ENCODE measurements at places on chromosomes 2 and 18. TPM values are rescaled to one million over a fixed set of nuclear protein-coding genes. Genes with fewer than 3 reads are reported as not detected.
A peak's percentile ranks its signal among the peaks of the same experiment; 100 is the strongest.

DNA sequence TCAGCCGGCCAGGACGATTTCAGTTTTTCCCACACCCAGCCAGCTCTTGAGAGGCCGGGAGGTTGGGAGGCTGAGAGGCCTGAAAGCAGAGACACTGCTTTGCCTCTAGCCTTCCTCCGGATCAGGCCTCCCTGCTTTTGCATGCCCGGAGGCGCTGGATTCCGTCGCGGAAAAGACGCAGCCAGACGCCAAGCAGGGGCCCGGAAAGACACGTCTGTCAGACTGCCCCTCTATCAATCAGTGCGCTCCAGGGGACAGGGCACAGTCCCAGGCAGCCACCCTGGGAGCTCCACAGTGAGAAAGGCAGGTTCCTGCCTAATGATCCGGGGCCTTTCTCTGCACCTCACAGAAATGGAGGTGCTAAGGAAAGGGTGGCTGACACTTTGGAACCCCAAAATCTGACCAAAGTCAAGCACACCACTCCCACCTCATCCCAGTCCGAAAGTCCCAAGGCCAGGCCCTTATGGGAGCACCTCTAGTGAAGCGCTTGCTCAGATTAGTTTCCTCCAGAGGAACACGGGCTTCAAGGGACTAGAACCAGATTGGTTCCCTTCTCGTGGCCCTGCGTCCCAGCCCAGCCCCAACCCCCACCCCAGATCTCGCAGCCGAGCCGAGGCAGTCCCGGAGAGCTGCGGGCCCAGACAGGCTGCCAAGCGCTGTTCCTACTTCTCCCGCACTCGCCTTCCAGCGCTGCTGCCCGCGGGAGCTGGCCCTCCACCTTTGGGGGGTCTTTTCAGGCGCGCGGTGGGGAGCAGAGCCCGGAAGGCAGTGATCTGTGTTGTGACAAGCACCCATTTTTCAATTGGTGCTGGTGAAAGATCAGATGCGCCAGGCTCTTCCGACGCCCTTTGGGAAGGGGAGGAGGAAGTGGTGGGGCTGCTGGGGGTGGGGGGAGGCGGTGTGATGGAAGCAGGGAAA, 5.0 kb downstream of the DLX1 start:
- no peak for DNase-seq

DNA sequence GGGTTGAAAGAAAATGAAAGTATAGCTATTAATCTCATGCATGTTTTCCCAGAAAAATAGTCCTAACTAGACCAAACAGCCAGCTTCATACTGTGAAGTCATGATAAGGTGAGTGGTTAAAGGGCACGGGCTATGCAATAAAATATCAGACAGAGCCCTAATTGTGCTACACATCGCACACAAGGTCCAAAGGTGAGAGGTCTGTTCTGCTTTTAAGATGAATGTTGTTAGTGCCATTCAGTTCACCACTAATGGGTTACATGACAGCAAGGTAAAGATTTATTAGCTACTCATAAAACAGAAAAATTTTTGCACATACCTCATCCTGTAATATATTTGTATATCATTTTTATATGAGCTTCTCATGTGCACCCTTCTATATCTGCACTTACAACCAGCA, 105.0 kb upstream of the STK17B start:
- no peak for DNase-seq

The PDE11A gene
- not detected for total RNA-seq

The CHRNA1 gene
- total RNA-seq: not detected

DNA sequence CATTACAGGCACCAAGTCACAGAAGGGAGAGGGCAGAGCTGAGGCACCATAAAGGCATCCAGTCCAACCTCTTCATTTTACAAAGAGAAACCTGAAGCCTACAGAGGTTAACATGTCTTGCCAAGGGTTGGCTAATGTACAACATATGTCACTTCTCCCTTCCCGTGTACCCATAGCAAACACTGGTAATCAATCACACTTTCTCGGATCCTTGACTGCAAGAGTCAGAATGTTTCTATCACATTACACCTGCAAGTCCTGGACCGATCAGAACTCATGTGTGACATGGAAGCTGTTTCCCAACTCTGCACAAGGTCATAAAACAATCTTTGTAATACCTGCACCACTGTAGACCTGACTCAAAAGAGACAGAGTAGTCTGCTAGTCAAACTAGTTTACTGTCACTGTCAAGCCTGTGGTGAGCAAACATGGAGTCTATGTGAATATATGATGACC, 6.0 kb downstream of the ANKRD44 start:
- peak; percentile 51 for DNase-seq

The ZBTB7C gene
- 0.05 TPM for total RNA-seq

DNA sequence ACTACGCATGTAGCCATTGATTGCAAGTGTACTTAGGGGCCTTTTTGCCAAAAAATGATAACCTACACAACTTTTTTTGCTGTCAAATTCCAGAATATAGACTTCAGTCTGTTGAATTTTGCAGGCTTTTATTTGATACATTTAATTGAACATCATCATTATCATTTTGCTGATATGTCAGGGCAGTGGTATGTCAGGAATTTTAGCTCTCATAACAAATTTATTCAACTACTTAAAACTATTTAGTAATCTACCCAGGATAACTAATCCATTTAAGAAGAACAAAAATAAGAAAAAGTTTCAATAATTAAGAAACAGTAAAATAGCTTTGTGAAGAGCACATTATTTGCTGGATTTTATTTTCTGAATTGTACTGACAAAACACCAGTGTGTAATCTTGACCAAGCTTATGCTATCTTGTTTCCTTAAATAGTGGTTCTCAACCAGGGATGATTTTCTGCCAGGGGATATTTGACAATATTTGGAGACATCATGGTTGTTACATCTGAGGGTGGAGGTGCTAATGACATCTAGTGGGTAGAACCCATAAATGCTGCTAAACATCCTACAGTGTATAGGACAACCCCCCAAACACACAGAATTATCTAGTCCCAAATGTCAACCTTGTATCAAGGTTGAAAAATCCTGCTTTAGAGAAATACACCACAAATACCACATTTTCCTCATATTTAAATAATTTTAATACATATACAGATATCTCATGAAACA, 12.1 kb upstream of the TTN start:
- no peak for DNase-seq

- no peak for DNase-seq
These were observed 96.7 kb downstream of the RHOB start for GRCh38 chr2:20543469-20544152.

The CNDP1 gene
- 0.16 TPM for total RNA-seq

The DES gene
- not detected for total RNA-seq

The NFATC1 gene
- total RNA-seq: 70.4 TPM

The MBP gene
- 101 TPM for total RNA-seq

- no peak for DNase-seq
These were observed 93.7 kb upstream of the RBBP8 start for GRCh38 chr18:22839340-22839821.

DNA sequence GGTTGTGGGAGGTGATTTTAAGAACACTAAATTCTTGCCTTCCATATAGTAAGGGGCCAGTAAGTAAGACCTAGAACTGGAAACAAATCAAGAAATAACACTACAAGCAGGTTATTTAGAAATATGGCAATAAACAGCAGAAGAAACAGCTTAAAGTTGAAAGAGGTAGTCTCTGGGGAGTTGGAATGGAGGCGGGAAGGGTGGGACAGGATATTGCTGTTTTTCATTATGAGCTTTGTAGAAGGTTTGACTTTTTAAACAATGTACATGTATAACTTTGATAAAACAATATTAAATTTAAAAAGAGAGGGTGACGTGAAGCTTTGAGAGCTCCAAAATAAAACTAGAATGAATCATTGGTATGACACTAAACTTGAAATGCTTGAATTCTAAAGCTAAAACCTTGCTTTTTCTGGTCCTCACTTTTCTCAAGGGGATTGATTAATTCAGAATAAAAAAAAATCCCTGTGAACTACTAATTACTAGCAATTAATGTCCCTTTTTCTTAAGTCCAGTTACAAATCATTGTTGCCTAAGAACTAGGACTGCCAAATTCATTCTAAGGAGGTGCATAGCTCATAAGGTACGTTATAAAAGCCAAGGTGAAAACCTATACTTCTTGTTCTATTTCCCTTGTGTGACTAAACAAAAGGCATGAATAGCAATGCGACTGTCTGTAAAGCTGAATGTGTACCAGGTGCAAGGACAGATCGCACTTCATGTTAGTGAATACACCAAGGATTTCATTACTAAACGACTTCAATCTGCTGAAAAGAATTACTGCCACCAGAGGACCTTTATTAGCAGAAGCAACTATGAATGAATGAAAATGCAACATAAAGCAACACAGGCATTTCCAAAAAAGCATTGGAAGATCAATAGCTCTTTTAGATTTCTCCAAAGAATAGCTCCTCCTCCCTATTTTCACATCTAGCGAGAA, 177.5 kb downstream of the RBM43 start:
- no peak for DNase-seq

The SLC19A3 gene
- total RNA-seq: not detected

GRCh38 chr2:120561379-120562035, 174.2 kb upstream of the GLI2 start:
- no peak for DNase-seq

DNA sequence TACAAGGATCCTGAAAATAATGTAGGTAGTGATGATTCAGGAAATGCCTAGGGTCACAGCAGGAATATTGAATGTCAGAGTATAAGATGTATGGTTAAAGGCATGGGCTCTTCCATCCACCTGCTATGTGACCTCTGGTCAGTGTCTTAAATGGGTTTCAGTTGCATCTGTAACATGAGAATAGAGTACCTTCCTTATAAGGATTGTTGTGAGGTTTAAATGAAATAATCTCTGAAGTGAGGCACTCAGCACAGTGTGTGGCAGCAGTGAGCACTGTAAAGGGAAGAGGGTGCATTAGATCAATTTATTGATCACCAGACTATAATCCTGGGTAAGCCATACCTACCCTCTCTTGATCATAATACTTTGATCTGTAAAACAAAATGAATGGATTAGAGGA, 319.1 kb downstream of the SLC4A3 start:
- no peak for DNase-seq

- peak; percentile 26 for DNase-seq
These were observed 43.3 kb upstream of the SETBP1 start for GRCh38 chr18:44637210-44638033.

DNA sequence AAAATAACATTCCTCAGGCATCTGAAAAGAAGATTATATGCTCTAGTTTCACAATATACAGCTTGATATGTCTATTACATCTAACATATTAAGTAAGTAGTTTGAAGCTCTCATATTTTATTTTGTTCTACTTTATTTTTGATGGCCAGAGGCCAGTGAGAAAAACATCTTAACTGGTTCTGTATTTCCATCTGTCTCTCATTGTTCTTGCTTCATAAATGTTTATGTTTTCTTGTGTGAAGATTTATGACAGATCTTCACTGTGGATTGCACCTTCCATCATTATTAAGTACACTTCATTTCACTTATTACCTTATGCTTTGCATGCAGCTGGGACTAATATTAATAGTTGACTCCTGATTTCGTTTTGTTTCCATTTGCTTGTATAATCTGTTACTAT, 511.2 kb downstream of the TSN start:
- no peak for DNase-seq

GRCh38 chr2:52269696-52270485, 1238.0 kb upstream of the NRXN1 start:
- no peak for DNase-seq

The WDR35 gene
- 4.7 TPM for total RNA-seq

- no peak for DNase-seq
These were observed 510.3 kb upstream of the LINC00305 start for GRCh38 chr18:64659196-64659595.

The REG3G gene
- total RNA-seq: not detected

The SIX3 gene
- not detected for total RNA-seq

DNA sequence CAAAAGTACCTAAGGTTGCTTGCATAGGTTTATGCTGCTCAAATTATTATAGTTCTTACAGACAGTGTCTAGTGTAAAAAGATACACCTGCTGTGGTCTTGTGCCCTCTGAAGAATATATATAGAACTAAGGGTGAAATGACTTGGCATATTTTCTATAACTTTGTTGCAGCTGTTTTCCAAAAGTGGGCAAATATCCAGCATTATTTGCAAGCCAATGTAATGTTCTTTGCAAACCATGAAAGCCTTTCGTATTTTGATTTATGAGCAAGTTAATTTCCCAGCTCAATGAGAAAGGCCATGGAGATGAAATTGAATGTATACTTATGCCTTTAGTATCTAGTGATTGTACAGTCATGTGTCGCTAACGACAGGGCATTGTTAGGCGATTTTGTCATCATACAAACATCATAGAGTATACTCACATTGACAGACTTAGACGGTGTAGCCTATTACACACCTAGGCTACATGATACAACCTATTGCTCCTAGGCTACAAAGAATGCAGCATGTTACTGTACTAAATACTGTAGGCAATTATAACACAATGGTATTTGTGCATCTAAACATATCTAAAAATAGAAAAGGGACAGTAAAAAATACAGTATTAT, 116.3 kb downstream of the PLCL1 start:
- DNase-seq: no peak

DNA sequence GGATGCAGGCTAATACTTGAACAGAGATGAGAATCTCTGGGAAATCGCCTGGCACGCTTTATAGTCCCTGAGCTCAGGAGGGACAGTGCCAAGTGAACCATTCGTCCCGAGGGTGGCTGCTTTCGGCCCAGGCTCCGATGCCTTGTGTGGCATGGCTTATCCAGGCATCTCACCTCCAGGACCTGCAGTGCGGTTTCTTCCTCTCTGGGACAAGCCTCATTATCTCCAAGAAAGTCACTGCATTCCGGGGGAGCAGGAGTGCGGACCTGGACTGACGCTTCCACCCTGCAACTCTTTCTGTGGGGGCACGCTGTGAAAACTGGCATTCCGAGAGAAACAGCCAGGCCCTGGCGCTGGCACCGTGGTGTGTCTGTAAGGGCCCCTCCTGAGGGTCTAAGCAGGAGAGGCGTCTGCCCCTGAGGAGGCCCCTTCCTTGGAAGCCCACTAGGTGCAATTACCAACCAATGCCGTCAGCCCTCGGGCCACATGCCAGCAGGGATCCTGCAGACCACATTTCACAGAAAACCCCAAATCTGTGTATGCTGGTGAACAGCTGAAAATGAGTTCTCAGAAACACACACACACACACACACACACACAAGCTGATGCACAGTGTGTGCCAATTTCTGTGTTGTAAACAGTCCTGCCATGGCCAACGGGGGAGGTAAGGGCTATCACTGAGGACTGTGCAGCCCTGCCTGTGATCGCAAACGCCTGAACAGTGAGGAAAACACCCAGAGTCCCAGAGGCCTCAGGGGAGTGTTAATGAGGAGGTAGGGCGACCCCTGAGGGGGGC, 351.9 kb upstream of the SALL3 start:
- DNase-seq: no peak

DNA sequence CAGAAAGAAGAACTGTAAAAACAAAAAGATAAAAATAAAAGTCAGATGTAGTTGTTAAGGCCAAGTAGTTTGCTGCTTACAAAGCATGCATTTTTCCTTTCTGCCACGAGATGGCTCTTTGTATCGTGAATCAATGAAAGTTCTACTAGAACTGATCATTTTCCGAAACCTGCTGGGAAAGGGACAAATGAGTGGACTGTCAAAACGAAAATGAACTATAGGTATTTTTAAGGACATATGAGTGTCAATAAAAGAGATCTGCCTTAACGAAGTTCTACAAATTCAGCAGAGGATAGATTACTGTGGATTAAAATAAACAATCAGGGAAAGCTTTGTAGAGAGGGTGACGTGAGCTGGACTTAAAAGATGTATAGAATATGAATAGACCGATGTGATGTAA, 15.0 kb upstream of the ELOA2 start:
- peak; percentile 9 for DNase-seq

The TMEFF2 gene
- total RNA-seq: not detected

- DNase-seq: no peak
These were observed 21.9 kb downstream of the SERTAD2 start for GRCh38 chr2:64631771-64632170.

- DNase-seq: peak; percentile 23
These were observed 61.0 kb downstream of the TMEM163 start for GRCh38 chr2:134657650-134658250.
